ENCODE measurements at places on chromosomes 1 and 21. TPM values are rescaled to one million over a fixed set of nuclear protein-coding genes. Genes with fewer than 3 reads are reported as not detected.
A peak's percentile ranks its signal among the peaks of the same experiment; 100 is the strongest.

The HES4 gene
- not detected for total RNA-seq

- no peak for DNase-seq
Observed at GRCh38 chr1:202656057-202656456, 54.2 kb downstream of the SYT2 start.

DNA sequence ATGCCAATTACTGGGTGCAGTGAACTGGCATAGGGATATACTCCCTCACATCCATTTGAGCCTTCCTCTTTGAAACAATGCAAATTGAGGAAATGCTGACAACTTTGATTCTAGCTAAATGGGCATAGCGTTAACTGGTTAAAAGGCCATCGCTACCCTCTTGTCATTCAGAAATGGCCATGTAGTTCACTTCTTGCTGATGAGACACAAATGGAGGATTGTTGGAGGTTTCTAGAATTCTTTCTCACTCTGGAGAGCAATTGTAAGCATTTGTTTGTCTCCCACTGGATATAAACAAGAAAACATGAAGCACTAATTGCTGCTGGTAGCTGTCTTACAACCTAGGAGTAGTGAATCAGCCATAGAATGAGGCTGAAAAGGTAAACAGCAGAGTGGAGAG lies 14.4 kb downstream of the PRDX6 start:
- no peak for DNase-seq

GRCh38 chr1:29703596-29704370 lies 467.5 kb downstream of the PTPRU start:
- DNase-seq, result peak; percentile 46

- peak; percentile 60 for DNase-seq
Observed at GRCh38 chr1:226735576-226735975, 3.5 kb downstream of the ITPKB start.

DNA sequence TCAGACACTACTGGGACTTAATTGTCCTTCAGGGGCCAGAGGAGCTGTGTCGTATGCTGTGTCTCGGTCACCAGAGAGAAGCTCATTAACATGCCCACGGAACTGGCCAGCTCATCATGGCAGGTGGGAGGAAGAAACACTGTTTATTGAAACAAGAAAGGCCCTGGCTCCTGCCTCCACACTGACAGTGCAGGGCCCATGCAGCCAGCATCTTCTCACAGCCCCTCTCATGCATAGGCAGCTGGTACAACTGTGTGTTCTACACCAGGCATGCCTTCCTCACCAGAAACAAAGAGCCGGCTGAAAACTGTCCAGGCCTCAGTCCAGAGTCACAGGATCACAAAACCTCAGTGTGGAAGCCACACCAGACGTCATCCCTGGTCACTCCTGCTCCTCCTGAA lies 106.0 kb downstream of the UBE2U start:
- DNase-seq, result no peak
